ENCODE measurements at places on chromosomes 6 and 20. TPM values are rescaled to one million over a fixed set of nuclear protein-coding genes. Genes with fewer than 3 reads are reported as not detected.

- no peak overlapping the region for H3K27ac ChIP-seq
- peak; percentile 80 for DNase-seq
- H3K27me3 ChIP-seq: no peaks in the 10 kb centered on the region
- H3K4me1 ChIP-seq: no peaks in the 10 kb centered on the region
- H3K36me3 ChIP-seq: no peaks in the 10 kb centered on the region
These were observed 54.0 kb upstream of the BTN3A2 start for GRCh38 chr6:26311012-26311384.

DNA sequence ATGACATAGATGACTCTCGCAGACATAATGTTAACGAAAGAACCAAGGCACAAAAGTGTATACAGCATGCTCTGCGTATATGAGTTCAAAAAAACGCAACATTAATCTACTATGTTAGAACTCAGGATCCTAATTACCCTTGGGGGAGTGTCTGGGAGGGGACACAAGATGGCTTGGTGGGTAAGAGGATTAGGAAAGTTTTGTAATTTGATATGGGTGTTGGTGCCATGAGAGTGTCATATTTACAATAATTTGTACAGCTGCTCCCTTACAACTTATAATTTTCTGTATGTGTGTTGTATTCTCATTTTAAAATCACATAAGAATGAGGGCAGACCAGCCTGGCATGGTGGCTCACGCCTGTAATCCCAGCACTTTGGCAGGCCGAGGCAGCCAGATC lies 38.6 kb downstream of the TFEB start:
- DNase-seq: peak; percentile 59
- no peaks in the 10 kb centered on the region for H3K36me3 ChIP-seq
- H3K27ac ChIP-seq: no peak overlapping the region
- H3K4me1 ChIP-seq: peaks cover 17% of the 10 kb centered on the region
- H3K27me3 ChIP-seq: no peaks in the 10 kb centered on the region
- no peak overlapping the region for H3K4me3 ChIP-seq

- no peak for DNase-seq
- no peak overlapping the region for H3K27ac ChIP-seq
- no peak overlapping the region for H3K4me3 ChIP-seq
- no peaks in the 10 kb centered on the region for H3K4me1 ChIP-seq
- no peaks in the 10 kb centered on the region for H3K36me3 ChIP-seq
These were observed 56.2 kb downstream of the KHDC1L start for GRCh38 chr6:73169111-73169510.

DNA sequence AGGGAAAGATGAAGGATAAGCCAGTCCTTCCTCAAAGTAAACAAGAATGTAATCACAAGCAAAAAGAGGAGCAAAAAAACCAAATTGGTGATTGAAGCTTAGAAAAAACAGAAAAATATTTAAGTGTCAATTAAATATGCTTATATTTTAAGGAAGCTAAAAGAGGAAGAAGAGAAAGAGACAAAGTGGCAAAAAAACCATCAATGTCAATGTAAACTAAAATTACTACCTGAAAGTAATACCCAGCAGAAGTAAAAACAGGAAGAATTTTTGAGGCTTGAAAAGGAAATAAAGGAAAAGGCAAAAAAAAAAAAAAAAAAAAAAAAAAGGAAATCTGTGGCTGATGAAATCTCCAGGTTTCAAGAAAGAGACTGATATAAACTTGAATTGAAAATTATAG lies 36.2 kb upstream of the OGFRL1 start:
- peaks cover 46% of the 10 kb centered on the region for H3K4me1 ChIP-seq
- no peaks in the 10 kb centered on the region for H3K27me3 ChIP-seq
- no peaks in the 10 kb centered on the region for H3K36me3 ChIP-seq
- DNase-seq: no peak
- H3K27ac ChIP-seq: no peak overlapping the region
- H3K4me3 ChIP-seq: no peak overlapping the region

DNA sequence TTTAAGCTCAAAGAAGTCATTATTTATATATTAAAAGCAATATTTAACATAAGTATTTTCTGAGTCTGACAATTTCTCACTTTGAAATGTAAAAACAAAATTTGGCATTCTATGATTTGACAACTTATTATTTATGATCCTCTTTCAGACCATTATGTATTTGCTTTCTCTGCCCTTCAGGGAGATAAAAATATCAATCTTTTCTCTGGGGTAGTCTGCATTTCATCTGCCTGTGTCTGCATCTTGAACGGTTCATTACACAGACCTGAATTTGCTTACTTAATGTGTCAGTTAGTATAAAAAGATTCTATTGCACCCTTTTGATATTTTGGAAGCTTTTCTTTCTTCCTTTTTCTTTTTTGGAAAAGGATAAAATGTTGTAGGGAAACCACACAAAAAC lies 354.0 kb upstream of the RGS17 start:
- H3K36me3 ChIP-seq: no peaks in the 10 kb centered on the region
- no peak overlapping the region for H3K4me3 ChIP-seq
- no peak for DNase-seq
- no peak overlapping the region for H3K27ac ChIP-seq

GRCh38 chr20:47857569-47858464 lies 72.5 kb upstream of the SULF2 start:
- no peak for DNase-seq
- no peak overlapping the region for H3K27ac ChIP-seq
- no peak overlapping the region for H3K4me3 ChIP-seq
- H3K36me3 ChIP-seq: no peaks in the 10 kb centered on the region

GRCh38 chr6:131258010-131258652 lies 122.9 kb downstream of the AKAP7 start:
- peaks cover 48% of the 10 kb centered on the region for H3K36me3 ChIP-seq
- H3K27ac ChIP-seq: peak overlapping the region; percentile 20

DNA sequence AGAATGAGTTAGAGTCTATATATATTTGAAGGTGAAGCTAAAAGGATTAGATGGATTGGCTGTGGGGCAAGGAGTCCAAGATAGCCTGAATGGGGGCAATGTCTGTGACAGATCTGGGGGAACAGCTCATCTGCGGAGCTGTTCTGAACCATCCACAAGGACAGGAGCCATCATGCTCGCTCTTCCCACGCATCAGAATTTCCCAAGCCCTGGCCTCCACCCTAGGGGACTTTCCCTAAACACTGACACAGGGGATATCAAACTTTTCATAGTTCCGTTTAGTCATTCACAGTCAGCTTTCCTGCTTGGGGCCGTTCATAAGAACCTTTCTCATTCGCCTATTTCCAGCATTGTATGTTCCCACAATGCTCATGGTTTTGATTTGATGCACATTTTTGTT lies 37.6 kb upstream of the CCN6 start:
- no peaks in the 10 kb centered on the region for H3K36me3 ChIP-seq
- DNase-seq: no peak
- H3K27ac ChIP-seq: no peak overlapping the region
- H3K4me3 ChIP-seq: no peak overlapping the region
- H3K4me1 ChIP-seq: no peaks in the 10 kb centered on the region

DNA sequence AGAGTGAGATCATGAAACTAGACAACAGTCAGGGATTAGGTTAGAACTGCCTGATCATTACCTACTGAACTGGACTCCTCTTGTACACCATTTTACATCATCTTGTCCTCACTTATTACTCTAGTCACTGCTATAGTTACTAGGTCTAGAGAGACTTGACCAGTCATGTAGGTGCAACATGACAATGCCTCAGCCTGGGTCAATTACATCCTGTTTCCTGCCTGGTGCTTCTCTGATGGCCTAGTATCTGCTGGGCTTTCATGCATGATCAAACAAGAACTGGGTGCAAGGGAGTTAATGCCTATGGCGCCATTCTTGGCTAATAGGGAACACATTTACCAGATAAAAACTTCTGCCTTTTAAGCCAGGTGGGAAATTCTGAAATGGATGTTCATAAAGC lies 39.2 kb upstream of the MMS22L start:
- no peak overlapping the region for H3K27ac ChIP-seq
- H3K36me3 ChIP-seq: no peaks in the 10 kb centered on the region
- H3K27me3 ChIP-seq: no peaks in the 10 kb centered on the region
- DNase-seq: no peak
- no peaks in the 10 kb centered on the region for H3K4me1 ChIP-seq
- no peak overlapping the region for H3K4me3 ChIP-seq

GRCh38 chr20:36170542-36171215 lies 16.1 kb downstream of the EPB41L1 start:
- no peaks in the 10 kb centered on the region for H3K36me3 ChIP-seq
- H3K27me3 ChIP-seq: no peaks in the 10 kb centered on the region
- no peak for DNase-seq
- H3K27ac ChIP-seq: no peak overlapping the region
- H3K4me3 ChIP-seq: no peak overlapping the region
- no peaks in the 10 kb centered on the region for H3K4me1 ChIP-seq

The TEAD3 gene
- 17.0 TPM for total RNA-seq

The GUCA1A gene
- not detected for total RNA-seq

The PMEPA1 gene
- total RNA-seq: 9.7 TPM

The ACSS2 gene
- 33.5 TPM for total RNA-seq

The HUS1B gene
- 0.92 TPM for total RNA-seq

The CCM2L gene
- not detected for total RNA-seq

Data from A673 (cell line).